ENCODE measurements at places on chromosomes 1 and 21.

- DNase-seq = no peak
These were observed 39.5 kb downstream of the COQ8A start for GRCh38 chr1:226979517-226980121.

DNA sequence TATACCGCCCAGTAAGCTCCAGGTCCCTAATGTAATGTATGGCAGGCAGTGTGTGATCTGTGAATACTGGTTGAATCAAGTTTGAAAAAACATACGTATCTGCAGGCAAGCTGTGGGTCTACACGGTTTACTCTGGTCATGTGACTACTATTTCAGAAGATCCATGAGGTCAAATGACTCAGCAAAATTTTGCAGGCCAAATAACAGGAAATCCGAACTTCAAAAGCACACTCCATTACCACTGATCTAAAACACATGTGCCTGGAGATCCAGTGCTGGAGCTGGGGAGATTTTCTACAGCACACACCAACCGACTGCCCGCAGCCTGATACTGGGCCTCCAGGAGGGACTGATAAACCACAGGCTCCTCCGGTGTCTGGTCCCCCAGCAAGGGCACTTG lies 64.5 kb upstream of the SLC44A3 start:
- peak; percentile 98 for DNase-seq

DNA sequence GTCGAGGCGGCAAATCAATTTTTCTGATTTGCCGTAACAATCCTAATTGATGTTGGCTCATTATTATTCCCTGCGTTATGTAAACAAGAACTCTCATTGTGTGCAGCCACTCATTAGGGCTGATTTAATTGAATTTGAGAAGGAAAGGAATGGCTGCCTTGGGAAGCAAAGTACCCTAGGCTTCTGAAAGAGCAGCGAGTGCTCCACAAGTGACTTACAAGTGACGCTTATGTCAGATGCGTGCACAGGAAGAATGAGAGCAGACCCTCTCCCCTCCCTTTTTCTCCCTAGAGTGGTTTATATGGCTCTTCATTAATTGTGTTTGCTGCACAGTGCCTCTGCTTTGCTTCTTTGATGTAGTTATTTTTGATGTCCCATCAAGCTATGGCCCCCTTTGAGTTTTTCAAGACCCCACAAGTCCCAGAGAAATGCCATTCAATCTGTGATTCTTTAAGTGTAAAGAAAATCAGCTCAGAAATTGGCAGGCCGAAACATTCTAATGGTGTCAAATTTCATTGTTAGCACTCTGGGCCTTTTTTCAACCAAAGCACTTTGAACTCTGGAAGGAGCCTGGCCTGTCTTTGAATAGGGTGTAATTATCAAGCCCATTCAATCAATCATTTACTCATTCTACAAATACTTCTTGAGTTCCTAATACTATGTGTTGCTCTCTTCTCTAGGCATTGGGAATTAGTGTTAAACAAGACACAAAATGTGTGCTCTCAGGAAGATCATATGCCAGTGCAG lies 86.8 kb upstream of the VAV3 start:
- DNase-seq = no peak

DNA sequence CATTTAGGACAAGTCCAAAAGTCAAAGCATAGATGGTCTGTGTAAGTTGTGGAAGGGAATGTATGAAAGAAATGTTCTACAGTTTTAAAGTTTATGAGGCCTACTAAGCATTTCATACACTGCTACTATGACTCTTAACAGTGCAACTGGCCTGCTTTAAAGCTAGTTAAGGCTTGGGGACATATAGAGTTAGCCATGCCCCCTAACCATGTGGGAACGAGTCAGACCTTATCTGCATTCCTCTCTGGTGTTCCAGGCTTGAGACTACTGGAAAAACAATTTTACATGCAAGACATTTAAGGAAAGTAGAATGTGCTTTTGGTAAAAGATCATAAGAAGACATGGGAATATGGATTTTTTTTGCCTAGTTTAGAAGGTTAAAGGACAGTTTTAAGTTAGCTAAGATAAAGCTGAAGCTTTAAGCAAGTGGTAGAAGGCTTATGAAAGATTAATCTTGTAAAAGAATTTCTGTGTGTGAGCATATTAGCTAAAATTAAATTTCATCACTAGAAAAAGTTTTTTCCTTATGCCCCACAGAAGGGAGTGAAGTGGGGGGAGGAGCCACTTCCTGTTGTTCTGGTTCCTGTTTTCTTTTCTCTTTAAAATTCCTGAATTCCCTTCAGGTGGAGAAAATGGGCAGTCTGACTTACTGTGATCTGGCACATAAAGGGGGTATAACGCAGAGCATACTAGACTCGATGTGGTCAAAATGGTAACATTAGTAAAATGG lies 8.9 kb upstream of the CD48 start:
- DNase-seq = no peak

DNA sequence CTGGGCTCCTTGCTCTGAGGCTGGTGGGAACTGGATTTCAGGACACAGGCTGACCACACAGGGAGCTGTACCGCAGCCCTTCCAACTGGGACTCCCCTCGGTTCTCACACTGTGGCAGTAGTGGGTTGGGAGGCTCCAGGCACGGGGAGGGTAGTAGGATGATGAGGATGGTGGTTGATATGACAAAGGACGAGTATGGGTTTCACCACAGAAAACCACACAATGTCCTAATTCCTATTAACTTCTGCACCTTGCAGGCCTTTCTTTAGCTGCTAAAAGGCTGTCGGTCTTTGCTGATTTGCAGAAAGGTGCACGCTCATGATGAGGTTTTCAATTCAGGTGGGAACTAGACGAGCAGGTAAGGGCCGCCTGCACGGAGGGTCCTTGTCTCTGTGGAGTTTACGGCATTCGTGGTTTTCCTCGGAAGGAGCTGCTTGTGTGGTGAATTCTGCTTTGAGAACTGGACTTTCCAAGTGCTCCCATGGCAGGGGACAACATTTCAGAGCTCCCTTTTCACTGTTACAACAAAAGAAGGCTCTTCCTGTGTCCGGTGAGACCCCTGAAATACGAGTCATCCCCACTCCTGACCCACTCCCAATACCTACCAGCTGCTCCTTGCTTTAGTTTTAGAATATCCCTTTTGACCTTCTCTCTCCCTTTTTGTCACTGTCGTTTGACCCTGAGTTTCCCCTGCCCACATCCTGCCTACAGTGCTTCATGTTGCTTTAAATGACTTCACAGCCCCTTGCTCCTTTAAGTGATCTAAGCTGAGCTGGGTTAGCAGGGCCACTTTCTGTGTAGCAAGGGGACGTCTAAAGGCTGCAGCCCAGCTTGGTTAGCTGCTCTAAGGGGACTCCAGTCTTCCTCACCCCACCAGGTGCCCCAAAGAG lies 125.1 kb downstream of the MRPS6 start:
- DNase-seq = no peak

DNA sequence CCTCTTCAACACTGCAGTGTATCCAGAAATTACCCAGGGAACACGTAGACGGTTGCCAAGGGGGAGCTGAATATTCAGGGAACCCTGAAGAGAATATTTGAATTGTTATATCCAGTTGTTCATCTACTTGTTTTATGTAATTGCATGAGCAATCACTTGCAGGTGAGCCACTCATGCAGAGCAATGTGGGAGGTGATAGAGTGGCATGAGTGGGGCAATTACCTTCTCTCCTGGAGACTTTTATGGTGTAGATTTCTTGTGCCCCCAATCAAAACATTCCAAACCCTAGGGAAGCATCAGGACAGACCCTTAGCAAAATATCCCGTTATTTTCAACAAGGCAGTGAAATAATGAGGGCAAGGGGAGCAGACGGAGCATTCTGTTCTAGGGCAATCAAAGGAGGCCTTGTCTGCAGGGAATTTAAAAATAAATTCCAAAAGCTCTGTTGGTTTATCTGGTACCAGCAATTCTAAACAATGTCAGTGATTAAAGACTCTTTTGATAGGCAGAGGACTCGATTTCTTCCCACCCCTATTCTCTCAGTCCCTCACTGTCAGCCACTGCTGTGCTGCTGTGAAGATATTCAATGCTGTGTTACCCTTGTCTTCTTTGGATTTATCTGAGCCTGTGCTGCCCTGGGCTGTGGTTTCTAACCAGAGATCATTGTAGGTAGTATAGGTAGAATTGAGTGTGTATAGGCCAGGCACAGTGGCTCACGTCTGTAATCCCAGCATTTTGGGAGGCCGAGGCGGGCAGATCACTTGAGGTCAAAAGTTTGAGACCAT lies 180.2 kb upstream of the MAP1LC3C start:
- no peak for DNase-seq

- DNase-seq = no peak
These were observed 61.7 kb downstream of the ACP6 start for GRCh38 chr1:147608596-147608995.

DNA sequence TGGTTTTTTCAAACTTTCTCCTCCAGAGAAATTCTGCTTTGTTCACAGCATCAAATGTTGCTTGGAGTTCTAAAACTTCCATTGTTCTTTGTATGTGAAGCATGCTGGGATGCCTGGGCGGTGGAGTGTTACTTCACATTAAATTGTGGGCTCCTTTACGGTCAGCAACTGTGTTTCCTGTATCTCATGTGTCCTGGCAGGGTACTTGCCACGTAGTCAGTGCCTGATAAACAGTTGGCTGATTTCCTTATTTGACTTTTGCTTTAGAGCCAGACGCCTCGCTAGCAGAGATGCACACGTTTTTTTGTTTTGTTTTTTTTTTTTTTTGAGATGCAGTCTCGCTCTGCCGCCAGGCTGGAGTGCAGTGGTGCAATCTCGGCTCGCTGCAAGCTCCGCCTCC lies 96.7 kb downstream of the UCK2 start:
- no peak for DNase-seq

- DNase-seq = no peak
These were observed 59.8 kb downstream of the ITPKB start for GRCh38 chr1:226679262-226679661.

DNA sequence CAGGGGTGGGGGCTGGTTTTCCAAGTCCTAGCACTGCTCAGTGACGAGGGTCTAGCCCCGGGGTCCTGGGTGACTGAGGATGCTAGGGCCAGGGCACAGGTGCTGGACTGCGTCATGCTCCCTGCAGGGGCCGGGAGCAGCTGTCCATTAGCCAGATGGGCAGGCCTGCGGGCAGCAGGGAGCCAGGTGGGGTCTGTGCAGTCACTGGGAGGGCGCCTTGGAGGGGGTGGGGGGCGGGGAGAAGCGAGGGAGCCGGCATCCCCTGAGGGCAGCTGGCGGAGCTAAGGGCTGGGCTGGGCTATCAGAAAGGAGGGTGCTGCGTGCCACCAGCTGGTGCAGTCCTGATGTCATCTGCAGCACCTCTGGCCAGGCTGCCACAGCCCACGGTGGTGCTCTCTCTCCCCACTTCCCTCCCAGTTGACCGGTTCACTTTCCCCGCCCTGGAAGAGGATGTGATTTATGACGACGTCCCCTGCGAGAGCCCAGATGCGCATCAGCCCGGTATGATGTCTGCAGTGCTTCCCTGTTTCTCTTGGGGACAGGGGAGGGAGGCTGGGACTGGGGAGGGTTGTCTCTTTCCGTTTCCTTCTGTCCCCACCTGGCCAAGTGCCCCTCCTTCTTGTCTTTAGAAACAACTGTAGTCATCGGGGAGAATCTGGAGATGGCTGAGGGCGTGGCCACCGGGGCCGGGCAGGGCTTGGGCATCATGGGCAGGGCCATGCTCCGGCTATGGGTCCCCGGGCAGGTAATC lies 63.8 kb downstream of the ARHGEF10L start:
- no peak for DNase-seq

GRCh38 chr21:41973427-41973831 lies 19.6 kb upstream of the C2CD2 start:
- DNase-seq = no peak

GRCh38 chr1:89444791-89445190 lies 79.8 kb upstream of the LRRC8B start:
- no peak for DNase-seq

- peak; percentile 49 for DNase-seq
These were observed 123.9 kb upstream of the PPP2R5A start for GRCh38 chr1:212161231-212161781.

- DNase-seq = no peak
These were observed 164.5 kb downstream of the TOMM20 start for GRCh38 chr1:234963904-234964702.

GRCh38 chr1:180217006-180217405 lies 13.1 kb upstream of the LHX4 start:
- DNase-seq = no peak

DNA sequence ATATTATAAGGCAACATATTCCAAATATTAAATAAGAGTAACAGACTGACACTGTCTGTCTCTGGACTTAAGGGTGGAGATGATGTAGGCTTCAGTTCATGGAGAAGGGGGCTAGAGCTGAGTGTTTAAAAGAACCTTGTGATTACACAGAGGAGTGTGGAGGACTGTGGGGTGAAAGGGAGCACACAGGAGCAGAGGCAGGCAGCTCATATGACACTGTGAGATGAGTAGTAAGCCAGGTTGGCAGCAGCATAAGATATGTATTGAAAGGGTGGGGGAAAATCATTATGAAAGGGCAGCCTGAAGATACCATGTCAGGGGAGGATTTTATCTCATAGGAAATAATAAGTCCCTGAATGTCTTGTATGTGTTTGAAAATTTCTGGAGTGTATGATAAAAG lies 104.5 kb downstream of the AK5 start:
- no peak for DNase-seq

DNA sequence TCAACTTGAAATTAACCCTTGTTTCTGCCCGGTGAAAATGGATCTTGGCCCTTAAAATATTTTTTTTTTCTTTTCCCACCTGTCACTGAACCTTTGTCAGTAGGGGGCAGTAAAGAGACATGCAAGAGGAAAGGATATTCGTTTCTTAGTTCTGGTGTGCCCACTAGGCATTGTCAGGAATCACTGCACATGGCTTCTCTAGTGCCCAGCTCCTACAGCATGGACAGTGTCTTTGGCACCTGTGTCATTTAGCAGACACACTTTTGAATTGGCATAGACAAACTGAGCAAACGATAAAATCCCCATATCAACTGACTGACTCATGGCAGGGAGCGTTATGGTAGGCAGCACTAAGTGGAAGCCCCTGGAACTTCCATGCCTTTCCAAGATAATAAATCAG lies 1048.1 kb downstream of the BRINP3 start:
- no peak for DNase-seq

GRCh38 chr1:152871731-152872126 lies 6.4 kb upstream of the SMCP start:
- DNase-seq = no peak

GRCh38 chr1:15400627-15401026 lies 9.1 kb upstream of the EFHD2 start:
- DNase-seq = no peak

GRCh38 chr1:61012341-61012761 lies 70.0 kb upstream of the NFIA start:
- no peak for DNase-seq

DNA sequence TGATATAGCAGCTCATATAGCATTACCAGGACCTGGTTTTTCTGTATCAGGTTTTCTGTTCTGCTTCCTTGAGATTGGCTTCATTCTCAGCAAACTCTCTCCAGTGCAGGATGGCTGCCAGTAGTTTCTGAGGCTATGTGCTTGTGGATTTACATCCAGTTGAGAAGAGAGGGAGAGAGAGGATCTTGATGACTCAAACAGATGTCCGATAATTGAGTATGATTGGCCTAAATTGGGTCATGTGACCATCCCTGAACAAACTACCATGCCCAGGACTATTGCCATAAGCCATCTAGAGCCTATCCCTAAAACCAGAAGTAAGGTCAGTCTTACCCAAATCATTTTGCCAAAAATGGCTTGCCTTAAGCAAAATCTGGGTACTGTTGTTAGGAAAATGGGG lies 18.1 kb upstream of the PSMA5 start:
- no peak for DNase-seq
